Glomerular endothelial cell (primary cell): ENCODE measurements at places on chromosomes 4 and X. TPM values are rescaled to one million over a fixed set of nuclear protein-coding genes. Genes with fewer than 3 reads are reported as not detected.

DNA sequence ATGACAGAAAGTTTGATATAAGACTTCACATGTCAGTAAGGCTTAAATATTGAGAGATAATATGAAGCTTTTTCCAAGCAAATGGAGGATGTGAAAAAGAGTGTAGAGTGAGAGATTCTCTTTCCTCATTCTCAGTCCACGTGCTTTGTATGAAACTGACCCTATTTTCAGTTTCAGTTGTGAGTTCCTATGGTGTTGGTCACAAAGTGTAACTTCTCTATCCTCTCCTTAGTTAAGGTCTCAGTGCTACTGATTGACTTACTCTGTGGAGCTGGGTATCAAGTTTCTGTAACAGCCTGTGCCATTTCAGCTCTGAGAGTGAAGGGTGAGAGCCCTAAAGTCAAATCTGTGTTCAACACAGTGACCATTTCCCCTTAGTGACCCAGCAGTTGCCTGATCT is 277.2 kb downstream of the EPHA5 start:
- DNase-seq, result no peak

GRCh38 chr4:14596904-14597303 is 405.4 kb upstream of the CPEB2 start:
- no peak for DNase-seq

- DNase-seq, result no peak
These were observed 107.0 kb downstream of the DDIT4L start for GRCh38 chr4:100083289-100083688.

GRCh38 chrX:100928660-100929613 is at the start of gene XKRX:
Gene XKRX (minus strand): TSS chrX:100928917. CDS start chrX:100928304, 613 bp downstream.
- no peak for DNase-seq

The RASGEF1B gene
- total RNA-seq, result 0.10 and 0.88 TPM in 2 replicates

DNA sequence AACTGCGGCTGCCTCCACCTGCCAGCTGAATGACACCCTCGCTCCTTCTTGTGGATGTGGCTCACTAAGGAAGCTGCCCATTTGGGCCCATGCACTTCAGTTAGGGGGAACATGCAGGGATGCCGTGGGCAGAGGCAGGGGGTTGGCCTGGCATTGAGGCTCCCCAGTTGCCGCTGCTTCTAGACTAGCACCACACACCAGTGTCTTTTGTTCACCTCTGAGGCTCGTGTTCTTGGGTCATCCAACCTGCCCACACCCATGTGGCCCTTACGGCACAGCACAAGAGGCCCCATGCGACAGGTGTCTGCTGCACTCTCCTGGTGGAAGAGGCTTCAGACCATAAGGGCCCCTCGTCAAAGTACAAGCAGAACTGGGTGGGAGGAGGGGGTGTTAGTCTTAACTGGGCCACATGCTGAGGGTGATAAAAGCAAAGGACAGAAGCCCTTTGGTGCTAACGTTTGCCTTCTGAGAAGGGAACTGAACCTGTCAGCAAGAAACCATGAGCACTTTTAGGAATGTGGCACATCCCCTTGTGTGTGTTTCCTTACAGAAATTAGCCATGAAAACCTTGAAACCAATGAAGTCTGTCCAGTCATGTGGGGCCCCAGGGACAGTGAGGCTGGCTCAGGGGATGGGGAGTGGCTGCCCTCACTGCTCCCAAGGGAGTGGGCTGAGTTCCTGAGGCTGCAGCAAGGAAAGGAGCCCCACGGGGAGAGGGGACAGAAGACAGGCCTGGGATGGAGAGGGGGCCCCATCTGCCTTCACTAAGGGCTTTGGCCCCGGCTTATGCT is 39.2 kb downstream of the MAP7D3 start:
- no peak for DNase-seq
